Prostate gland (tissue), 2 donors: ENCODE measurements at places on chromosomes 6 and 20. TPM values are rescaled to one million over a fixed set of nuclear protein-coding genes. Genes with fewer than 3 reads are reported as not detected.

ARMC12 gene
- 4.4 TPM for total RNA-seq

DNA sequence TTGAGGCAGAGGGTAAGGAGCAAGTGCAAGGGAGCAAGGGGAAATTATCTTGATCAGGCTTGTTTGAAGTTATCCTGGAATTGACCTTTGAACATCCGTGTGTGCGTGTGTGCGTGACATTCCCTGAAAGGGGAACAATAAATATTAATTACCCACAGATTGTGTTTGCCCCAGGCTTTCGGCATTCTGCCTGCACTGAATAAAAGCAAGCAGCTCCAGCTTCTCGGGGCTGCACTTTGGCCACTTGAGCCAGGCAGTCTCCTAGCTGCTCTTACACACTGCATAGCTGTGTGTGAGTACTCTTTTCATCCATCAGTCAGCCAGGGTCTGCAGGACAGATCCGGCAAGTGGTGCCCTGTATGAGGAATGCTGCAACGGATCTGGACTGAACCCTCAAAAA, 107.7 kb upstream of the BTN3A2 start:
- no peak overlapping the region for H3K4me3 ChIP-seq
- DNase-seq: no peak
- no peaks in the 10 kb centered on the region for H3K4me1 ChIP-seq
- no peaks in the 10 kb centered on the region for H3K36me3 ChIP-seq

- no peak overlapping the region for H3K4me3 ChIP-seq
- no peaks in the 10 kb centered on the region for H3K36me3 ChIP-seq
- no peak for DNase-seq
- H3K27ac ChIP-seq: no peak overlapping the region
Measured at GRCh38 chr20:4229415-4229814, 214.1 kb upstream of the RNF24 start.

EYA2 gene
- total RNA-seq: 31.0 TPM

GRCh38 chr6:31158863-31159855, 770 bp downstream of the TCF19 start:
- H3K27me3 ChIP-seq: no peaks in the 10 kb centered on the region
- H3K4me1 ChIP-seq: peaks cover 5% of the 10 kb centered on the region
- H3K4me3 ChIP-seq: peak overlapping the region; percentile 57
- DNase-seq: no peak
- no peaks in the 10 kb centered on the region for H3K36me3 ChIP-seq

DNA sequence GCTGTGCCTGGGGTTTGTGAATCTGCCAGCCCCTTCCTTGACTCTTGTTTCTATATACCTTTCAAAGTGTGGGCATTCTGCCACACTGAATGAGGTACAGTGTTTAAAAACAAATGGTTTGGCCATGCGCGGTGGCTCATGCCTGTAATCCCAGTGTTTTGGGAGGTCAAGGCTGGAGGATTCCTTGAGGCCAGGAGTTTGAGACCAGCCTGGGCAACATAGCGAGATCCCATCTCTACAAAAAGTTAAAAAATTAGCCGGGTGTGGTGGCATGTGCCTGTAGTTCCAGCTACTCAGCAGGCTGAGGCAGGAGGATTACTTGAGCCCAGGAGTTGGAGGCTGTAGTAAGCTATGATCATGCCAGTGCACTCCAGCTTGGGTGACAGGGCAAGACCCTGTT, 5.8 kb downstream of the FAM83D start:
- H3K4me1 ChIP-seq: peaks cover 2% of the 10 kb centered on the region
- no peaks in the 10 kb centered on the region for H3K36me3 ChIP-seq
- no peak overlapping the region for H3K27ac ChIP-seq
- no peak for DNase-seq

DNA sequence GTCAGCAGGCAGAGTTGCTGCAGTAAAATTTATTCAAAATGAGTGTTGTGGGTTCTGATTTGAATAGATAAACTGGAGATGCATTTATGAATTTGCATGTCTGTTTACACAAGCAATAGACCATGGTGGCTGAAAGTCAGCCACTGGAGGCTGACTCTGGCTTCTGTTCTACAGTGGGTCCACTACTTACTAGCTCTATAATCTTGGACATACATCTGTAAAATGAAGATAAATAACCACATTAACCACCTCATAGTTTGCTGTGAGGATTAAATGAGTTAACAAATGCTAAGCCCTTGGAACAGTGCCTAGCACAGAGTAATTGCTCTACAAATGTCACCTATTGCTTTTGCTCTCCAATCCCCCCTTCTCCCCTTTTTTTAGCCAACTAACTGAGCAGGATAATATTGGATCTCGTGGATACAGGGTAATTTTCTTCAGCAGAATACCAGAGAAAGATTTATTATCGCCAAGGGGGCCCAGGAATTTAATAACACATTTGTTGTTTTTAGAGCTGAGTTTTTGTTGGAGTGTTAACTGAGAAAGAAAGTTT, 1.4 kb upstream of the PM20D2 start:
- no peak overlapping the region for H3K27ac ChIP-seq
- no peak for DNase-seq
- peaks cover 5% of the 10 kb centered on the region for H3K4me1 ChIP-seq
- H3K36me3 ChIP-seq: no peaks in the 10 kb centered on the region

- no peaks in the 10 kb centered on the region for H3K4me1 ChIP-seq
- DNase-seq: no peak
Measured at GRCh38 chr6:143804835-143805239, 38.3 kb upstream of the LTV1 start.

THBS2 gene
- total RNA-seq: 3.3 TPM

HIVEP2 gene
- total RNA-seq: 19.3 TPM

GRCh38 chr6:106514583-106514885, 114.8 kb downstream of the RTN4IP1 start:
- H3K27me3 ChIP-seq: no peaks in the 10 kb centered on the region
- peak overlapping the region; percentile 93 for H3K27ac ChIP-seq
- no peak for DNase-seq
- H3K4me3 ChIP-seq: peak overlapping the region; percentile 58
- H3K4me1 ChIP-seq: peaks cover 7% of the 10 kb centered on the region

- H3K27me3 ChIP-seq: no peaks in the 10 kb centered on the region
- DNase-seq: no peak
- peak overlapping the region; percentile 85 for H3K4me3 ChIP-seq
- peak overlapping the region; percentile 91 for H3K27ac ChIP-seq
- no peaks in the 10 kb centered on the region for H3K36me3 ChIP-seq
Measured at GRCh38 chr20:17681726-17682102, 328 bp downstream of the RRBP1 start.

GNAS-AS1 gene
- total RNA-seq: 0.50 TPM

DNA sequence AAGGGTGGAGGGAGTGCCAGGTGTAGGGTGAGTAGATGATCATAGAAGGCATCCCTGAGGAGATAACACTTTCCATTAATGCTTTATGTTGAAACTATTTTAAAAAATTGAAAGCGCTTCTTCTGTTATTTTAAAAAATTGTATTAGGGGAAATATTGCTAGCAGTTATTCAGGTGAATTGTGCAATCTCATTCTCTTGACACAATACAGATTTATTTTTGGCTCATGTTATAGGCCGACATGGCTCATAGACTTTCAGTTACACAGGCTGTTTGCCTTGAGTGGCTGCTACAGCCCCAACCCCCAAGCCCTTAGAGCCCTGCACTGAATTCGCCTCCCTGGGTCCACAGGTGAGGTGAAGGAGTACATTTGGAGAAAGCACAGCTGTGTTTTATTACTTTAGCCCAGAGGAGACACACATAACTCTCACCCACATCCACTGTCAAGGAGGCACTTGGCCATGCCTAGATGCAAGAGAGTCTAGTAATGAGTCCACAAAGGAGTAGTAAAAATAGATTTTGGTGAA, 228.2 kb downstream of the RFPL4B start:
- no peak for DNase-seq
- no peaks in the 10 kb centered on the region for H3K27me3 ChIP-seq
- no peak overlapping the region for H3K27ac ChIP-seq
- no peaks in the 10 kb centered on the region for H3K36me3 ChIP-seq

ULBP3 gene
- 28.9 TPM for total RNA-seq

- H3K4me1 ChIP-seq: no peaks in the 10 kb centered on the region
- no peak for DNase-seq
- no peak overlapping the region for H3K27ac ChIP-seq
- H3K4me3 ChIP-seq: no peak overlapping the region
Measured at GRCh38 chr6:107715550-107716321, 108.4 kb downstream of the SCML4 start.

GRCh38 chr6:52423971-52424381, 3.8 kb downstream of the EFHC1 start:
- no peaks in the 10 kb centered on the region for H3K4me1 ChIP-seq
- H3K36me3 ChIP-seq: no peaks in the 10 kb centered on the region
- H3K4me3 ChIP-seq: no peak overlapping the region
- H3K27me3 ChIP-seq: no peaks in the 10 kb centered on the region
- no peak overlapping the region for H3K27ac ChIP-seq

- H3K36me3 ChIP-seq: no peaks in the 10 kb centered on the region
- no peaks in the 10 kb centered on the region for H3K27me3 ChIP-seq
- no peak for DNase-seq
- no peak overlapping the region for H3K4me3 ChIP-seq
Measured at GRCh38 chr6:93163146-93163545, 256.2 kb downstream of the EPHA7 start.

DNA sequence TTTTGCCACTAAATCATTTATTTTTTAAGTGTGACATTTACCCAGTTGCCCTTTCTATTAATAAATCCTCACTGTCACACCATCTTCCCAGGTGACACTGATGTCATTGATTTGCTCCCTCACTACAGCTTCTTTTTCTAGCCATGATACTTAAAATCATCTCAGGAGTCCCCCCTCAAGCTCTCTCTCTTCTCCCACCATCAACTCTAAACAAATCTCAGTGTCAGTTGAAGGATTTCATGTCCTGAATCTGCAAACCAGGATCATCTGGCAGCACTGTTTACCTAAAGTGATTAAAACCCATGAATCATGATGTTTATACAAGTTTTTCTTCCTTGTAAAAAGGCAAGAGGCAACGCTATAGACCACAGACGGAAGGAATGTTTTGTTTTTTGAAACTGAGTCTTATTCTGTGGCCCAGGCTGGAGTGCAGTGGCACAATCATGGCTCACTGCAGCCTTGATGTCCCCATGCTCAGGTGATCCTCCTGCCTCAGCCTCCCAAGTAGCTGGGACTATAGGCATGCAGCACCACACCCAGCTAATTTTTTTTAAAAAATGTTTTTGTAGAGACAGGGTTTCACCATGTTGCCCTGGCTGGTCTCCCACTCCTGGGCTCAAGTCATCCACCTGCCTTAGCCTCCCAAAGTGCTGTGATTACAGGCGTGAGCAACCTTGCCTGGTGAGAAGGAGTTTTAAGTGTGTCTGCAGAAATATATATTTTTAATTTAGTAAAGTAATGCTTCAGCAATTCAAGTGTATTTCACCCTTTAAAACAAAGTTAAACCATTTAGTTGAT, 30.1 kb upstream of the SH3BGRL2 start:
- no peaks in the 10 kb centered on the region for H3K27me3 ChIP-seq
- H3K4me3 ChIP-seq: no peak overlapping the region
- DNase-seq: peak; percentile 27
- H3K27ac ChIP-seq: peak overlapping the region; percentile 49
- H3K36me3 ChIP-seq: no peaks in the 10 kb centered on the region

POU5F1 gene
- 3.4 TPM for total RNA-seq

DNA sequence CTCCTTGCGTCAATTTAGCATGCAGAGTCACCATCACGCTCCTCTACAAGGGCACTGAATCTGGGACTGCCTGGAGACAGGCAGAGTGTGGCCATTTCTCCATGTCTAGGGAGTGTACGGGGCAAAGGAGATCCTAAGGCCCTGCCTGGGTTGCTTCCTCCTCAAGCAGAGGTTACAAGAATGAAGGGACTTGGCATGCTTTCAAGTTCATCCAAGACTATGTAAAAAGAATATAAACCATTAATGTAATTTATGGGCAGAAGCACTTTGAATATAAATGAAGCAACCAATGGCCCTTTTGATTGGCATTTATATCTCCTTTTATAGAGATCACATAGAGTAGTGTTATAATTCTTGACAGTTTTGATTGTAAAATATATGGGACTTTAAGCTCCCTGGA, 137.5 kb downstream of the BTBD3 start:
- no peaks in the 10 kb centered on the region for H3K36me3 ChIP-seq
- no peaks in the 10 kb centered on the region for H3K27me3 ChIP-seq
- H3K4me3 ChIP-seq: no peak overlapping the region
- no peak overlapping the region for H3K27ac ChIP-seq
- DNase-seq: no peak
- no peaks in the 10 kb centered on the region for H3K4me1 ChIP-seq
